ENCODE measurements at places on chromosomes 6 and 20.

GRCh38 chr6:99349171-99350141 is at the start of gene FAXC:
FAXC (minus strand) TSS chr6:99349674; CDS start chr6:99349372, 302 bp downstream.
- DNase-seq: no peak

DNA sequence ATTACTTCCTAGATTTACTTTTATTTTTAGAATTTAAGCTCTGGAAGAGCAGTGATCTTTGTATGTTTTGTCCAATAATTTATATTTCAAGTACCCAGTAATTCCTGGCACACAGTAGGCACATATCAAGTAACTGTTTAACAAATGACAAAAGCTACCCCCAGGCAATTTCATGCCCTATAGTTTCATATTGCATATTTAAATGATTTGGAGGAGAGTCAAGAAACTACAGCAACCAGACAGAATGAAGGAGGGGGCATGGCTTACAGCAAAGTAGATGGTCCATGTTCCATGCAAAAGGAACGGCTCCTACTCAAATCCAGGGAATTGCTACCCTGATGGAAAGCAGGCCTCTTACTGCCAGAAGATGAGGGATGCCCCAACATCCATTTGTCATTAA is 113.5 kb downstream of the ARHGAP18 start:
- DNase-seq: no peak

DNA sequence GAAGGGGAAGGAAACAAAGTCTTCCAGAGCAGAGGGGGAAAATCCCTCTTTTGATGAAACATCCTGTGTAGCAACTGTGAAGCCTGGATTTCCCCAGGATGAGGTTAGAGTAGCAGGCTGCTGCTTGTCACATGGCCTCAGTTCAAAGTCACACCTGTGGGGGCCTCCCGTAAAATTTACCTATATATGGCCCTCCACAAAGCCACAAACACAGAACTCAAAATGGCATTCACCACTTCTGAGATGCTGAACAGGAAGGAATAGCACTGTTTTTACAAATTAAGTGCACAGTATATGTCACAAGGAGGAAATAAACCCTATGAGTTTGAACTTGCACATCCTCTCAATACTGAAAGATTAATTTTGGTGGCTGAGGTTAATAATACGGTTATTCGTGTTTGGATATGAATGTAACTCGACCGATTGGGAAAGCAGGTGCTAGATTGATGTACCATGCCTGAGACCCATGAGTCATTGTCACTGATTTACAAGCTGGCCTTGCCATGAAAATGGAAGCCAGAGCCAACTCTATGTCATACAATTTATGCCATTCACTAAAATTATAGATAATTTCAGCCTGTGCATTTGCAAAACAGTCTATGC is 70.6 kb downstream of the SGK1 start:
- DNase-seq: no peak

GRCh38 chr6:11253594-11253993 is 21.1 kb upstream of the NEDD9 start:
- DNase-seq: no peak

GRCh38 chr6:74578339-74578738 is 627.5 kb downstream of the COL12A1 start:
- DNase-seq: no peak

GRCh38 chr20:38604873-38605303 is 3.3 kb downstream of the ARHGAP40 start:
- DNase-seq: no peak

DNA sequence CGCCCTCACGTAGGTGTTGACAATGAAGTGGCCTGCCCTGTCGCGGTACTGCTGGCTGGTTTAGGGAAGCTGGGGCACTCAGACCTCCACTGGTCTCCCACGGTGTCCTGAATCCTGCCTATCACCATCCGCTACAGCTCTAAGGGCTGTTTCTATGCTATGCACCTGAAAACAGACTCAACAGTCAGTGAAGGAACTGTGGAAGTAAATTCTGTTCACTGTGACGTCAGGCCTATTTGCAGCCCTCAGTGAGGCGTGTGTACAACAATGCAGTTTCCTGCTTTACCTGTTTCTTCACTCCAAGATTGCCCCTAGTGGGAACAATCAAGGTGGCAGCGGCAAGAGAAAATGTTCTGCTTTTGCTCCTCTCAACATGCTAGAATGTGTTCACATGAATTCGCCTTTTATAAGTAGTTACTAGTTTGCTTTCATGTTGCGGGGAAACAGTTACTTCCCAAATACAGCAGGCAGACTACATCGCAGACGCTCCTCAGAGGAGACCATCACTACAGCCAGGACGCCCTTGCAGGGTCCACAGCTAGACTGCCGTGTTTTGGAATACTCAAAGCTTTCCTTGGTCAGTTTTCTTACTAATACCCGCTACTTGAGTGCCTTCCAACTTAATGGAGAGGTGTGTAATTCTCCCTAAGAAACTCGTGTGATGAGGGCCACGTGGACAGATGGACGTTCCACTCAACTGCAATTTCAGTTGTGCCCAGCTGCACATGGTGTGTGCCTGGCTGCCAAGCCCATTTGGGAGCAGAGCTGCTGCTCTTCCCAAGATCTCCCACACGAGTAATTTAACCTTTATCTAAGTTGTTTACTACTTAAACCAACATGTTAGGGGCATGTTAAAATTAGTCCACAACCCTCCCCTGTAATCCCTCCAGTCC is 25.4 kb downstream of the DIDO1 start:
- no peak for DNase-seq

DNA sequence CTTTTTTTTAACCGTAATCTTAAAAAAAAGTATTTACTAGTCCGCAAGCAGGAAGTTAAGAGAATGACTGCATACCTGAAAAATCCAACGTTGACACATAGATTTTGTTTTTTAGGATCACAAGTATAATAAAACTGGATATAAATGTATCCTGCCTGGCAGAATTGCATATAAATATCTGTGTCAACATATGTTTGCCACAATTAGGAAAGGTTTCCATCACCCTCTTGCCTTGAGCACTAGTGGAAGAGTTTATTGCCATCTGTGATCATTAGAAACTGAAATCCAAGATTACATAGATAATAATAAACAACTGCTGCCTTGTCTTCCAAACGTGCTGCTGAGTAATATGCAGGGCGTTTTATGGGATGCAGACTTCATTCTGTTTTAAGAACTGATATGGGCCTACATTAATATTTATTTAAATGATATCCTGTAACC is 27.9 kb downstream of the PLEKHG1 start:
- peak; percentile 72 for DNase-seq

GRCh38 chr20:4413314-4414049 is 308.2 kb upstream of the PRND start:
- no peak for DNase-seq

GRCh38 chr20:8385247-8385646 is 253.2 kb downstream of the PLCB1 start:
- DNase-seq: peak; percentile 57

DNA sequence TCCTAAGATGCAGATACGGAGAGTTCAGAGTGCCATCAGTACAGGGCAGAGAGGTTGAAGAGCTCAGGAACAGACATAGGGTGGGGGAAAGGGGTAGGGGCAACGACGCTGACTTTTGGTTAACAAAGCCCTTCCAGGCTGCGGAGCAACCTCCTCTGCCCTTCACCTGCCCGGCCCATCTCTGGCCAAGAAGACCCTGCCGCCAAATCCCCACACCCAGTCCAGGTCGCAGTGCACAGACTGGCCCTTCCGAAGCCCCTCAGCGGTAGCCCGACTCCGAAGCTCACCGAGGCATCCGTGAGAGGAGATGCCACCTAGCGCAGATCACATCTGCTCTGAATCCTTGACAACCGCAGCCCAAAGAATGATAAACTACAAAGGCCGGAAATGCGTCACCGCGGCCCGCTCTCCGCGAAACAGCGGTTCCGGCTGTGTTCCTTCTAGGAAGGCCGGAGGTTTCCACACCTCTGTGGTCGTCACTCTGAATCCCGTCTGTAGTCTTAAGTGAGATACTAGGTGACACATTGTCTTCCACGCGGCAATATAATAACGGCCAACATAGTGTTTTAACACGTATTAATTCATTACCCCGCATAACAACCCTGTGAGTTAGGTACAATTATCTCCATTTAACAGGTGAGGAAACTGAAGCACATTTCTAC is at the start of gene ZSCAN23:
Gene ZSCAN23, minus strand, starts transcription at position 380 of the 662 bp plus-strand sequence. CDS start 7,225 bp downstream, outside the sequence.
- peak; percentile 86 for DNase-seq

DNA sequence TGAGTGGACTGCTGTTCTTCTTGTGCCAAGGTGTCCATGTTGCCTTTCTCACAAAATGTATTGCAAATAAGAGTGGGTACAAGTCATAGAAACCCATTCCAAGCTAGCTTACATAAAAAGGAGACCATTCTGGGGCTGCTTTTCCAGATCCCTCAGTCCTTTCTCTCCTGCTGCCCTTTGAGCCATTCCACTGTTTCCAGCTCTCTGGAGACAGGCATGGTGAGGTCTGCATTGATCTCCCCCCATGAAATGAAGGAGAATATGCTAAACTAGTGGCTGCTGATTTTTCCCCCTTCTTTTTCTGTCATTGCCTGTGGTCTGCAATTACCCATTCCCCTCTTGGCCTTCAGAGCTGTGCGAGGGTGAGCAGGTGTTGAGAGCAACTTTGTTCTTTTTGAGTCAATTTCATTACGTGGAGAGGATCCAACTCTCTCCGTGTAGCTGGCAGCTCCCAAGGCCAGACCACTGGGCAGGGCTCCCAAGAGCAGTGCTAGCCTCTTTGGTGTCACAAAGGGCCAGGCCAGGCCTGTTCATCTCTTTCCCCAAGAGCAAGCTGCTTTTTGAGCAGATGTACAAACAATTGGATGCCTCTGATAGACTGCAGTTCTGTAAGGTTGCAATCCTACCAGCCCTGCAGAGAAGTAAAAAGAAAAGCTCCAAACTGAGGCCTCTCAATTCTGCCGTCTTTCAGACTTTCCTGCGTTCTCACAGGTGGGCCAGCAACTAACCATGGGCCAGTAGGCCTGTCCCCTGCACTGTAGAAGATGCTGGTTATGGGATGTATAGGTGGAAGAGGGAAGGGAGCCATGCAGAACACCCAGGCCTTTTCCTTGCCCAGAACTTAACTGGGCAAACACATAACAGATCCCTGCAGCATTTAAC is 96.1 kb upstream of the ARMC2 start:
- no peak for DNase-seq

GRCh38 chr20:52313341-52313963 is 121.9 kb upstream of the ZFP64 start:
- DNase-seq: peak; percentile 67

DNA sequence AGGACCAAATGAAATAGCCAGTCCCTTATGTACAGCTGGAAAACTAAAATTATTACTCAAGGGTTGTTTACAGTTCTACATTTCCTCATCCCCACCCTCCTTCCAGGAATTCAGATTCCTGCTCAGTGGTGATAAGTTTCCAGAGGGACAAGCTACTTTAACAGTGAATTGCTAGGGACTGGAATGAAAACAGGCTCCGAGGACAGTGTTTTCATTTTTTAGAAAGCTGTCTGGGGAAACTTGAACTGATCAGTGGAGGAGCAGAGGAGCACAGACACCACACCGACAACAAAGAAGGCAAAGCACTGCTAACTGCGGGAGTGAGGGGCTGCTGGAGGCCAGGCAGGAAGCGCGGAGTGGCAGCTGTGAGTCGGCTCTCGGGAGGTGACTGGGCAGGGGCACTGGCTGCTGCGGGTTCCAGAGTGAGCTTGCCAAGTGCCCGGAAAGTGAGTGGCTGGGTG is 322.2 kb downstream of the ESR1 start:
- DNase-seq: no peak

GRCh38 chr20:56987986-56988385 is 278.5 kb downstream of the BMP7 start:
- DNase-seq: no peak

- peak; percentile 8 for DNase-seq
Measured at GRCh38 chr6:138105880-138106664, 1.1 kb downstream of the PERP start.

- no peak for DNase-seq
Measured at GRCh38 chr6:18100296-18100695, 22.2 kb downstream of the NHLRC1 start.

- peak; percentile 18 for DNase-seq
Measured at GRCh38 chr20:1108437-1108920, 9.9 kb upstream of the PSMF1 start.

DNA sequence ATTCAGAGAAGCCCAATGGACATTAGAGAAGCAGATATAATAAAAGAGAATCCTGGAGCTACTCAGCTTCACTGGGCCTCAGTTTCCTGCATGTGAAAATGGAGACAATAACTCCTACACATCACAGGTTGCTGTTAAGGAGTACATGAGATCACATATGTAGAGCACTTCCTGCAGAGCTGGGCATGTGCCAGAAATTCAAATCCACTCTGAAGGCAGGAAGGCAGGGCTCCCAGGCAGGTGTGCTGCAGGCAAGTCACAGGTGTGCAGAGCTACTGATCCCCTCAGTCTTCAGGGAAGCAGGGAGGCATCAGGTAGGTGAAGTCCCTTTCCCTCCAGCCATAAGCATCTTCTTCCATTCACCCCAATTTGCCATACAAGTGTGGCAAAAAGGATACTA is 48.0 kb downstream of the DST start:
- no peak for DNase-seq

DNA sequence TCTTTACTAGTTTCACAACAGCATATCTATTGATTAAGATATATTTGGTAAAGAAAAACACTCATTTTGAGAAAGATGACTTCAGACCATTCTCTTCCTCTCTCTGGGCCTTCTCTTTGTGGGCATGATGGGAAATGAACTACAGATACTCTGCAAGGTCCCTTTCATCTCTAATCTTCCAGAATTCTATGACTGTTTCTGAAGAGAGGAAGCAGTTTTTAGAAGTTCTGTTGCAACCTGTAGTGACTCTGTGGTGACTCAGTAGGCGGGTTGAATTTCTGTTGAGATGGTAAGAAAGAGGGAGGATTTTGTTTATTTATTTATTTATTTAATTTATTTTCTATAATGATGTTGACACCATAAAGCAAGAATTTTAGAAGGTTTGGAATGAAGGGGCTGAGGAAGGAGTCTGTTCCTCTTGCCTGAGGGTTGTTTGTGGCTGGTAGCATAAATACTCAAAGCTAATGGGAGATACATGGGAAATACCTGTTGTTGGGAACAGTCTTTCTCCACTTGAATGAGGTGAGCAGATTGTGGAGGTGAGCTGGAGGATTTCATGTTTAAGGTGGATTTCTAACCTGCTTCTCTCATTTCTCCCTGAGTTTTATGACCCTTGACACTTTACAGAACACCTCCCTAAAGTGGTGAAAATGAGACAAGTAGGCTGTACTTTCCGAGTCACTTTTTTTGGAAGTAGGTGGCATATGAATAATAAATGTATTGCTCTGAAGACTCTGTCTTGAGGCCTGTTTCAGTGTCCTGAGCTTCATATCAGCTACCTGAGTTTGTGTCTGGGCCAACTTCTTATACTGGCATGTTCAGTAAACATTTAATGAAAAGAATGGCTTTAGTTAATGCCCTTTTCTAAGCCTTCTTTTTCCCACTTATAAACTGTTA is 15.0 kb downstream of the ACSS2 start:
- DNase-seq: no peak

DNA sequence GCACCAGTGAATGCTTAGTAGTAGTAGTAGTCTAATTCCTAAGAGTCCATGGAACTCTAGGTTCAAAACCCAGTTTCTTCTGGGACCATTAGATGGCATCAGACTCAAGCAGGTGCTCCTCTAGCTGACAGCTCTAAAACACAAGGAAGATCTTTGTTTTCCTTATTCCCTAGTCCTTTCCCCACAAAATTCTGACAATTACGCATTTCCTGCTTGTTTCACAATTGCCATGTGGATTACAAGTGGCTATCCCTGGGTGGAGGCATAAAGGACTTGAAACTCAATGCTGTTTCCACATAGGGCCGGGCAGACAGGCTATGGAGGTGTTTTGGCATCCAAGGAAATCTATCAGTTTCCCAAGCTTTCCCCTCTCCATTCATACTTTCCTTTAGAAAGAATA is 9.2 kb upstream of the HLA-DOB start:
- DNase-seq: no peak

- DNase-seq: no peak
Measured at GRCh38 chr6:41716516-41717391, 18.7 kb downstream of the TFEB start.

GRCh38 chr6:136990754-136991153 is 54.0 kb downstream of the IL20RA start:
- DNase-seq: no peak
